ENCODE measurements at places on chromosomes 2 and 18.

GRCh38 chr18:63273222-63273927 is 46.2 kb downstream of the BCL2 start:
- no peak for DNase-seq

GRCh38 chr2:99607861-99608491 is 118.2 kb upstream of the REV1 start:
- DNase-seq: no peak

DNA sequence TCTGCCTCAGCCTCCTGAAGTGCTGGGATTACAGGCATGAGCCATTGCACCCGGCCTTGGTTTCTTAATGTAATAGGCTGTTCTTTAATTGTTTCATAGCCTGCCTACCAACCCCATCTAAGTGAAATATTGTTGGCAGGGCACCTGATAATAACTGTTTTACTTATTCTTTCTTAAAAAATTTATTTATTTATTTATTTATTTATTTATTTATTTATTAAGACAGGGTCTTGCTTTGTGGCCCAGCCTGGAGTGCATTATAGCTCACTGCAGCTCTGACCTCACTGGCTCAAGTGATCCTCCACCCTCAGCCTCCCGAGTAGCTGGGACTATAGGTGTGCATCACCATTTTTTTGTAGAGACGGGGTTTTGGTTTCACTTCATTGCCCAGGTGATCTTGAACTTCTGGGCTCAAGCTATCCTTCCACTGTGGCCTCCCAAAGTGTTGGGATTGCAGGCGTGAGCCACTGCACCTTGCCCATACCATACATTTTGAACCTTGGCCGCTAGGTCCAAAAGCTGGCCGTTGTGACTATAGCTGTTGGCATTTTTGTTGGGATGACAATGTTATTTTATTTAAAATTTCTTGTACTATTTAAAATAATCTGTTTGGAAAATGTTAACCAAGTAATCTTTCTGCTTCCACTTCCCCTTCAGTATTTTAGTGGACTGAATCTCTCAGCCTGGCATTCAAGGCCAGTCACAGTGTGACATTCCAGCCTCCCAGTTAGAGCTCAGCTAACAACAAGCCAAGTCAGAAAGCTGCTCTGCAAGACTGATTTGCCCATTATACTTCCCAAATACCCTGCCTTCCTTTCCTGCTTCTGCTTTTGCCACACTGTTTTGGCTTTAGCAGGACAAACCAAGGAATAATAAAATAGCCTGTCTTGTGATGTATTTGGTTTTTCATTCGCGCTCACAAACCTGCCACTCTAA is 52.4 kb downstream of the BABAM2 start:
- no peak for DNase-seq

DNA sequence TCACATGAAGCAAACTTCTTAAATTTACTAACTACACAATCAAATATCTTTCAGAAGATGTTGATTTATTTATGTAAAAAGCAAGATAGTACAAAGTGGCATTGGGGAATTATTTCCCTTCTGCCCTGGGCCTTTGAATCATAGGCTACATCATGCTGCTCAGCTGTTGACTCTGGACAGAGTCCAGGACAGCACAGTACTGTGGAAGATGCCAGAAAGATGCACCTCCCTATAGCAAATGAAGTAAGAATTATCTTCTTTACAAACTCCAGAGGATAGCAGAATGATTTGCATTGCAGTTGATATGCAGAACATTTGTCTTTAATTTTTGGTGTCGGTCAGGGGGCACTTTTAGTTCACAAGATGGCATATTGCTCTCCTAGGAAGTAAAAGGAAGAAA is 1354.5 kb upstream of the ZEB2 start:
- DNase-seq: no peak

- no peak for DNase-seq
Observed at GRCh38 chr2:15940661-15941480, 521 bp downstream of the MYCN start.

GRCh38 chr2:98698896-98699295 is 32.0 kb downstream of the MGAT4A start:
- no peak for DNase-seq

GRCh38 chr2:158006961-158007719 is 94.5 kb upstream of the UPP2 start:
- no peak for DNase-seq

GRCh38 chr18:58808349-58808748 is 56.3 kb upstream of the ZNF532 start:
- DNase-seq: no peak

GRCh38 chr2:96952976-96953610 is 33.3 kb downstream of the FAM178B start:
- no peak for DNase-seq

DNA sequence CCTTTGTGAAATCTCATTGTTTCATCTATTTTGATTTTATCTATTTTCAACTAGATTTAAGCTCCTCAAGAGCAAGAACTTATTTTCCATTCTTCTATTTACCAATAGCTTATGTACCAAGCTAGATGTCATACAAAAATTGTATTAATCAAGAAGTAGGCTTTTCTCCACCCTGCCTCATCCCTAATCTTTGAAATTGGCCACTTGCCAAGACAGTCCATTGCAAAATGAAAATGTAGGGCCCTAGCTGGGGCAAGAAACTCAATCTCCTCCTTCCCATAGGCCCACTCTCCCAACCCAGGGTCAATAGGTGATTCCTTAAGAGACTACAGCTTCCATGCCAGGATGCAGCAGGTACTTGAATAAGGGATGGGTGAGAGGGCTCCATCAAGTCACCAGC is 39.3 kb upstream of the STPG4 start:
- DNase-seq: no peak

DNA sequence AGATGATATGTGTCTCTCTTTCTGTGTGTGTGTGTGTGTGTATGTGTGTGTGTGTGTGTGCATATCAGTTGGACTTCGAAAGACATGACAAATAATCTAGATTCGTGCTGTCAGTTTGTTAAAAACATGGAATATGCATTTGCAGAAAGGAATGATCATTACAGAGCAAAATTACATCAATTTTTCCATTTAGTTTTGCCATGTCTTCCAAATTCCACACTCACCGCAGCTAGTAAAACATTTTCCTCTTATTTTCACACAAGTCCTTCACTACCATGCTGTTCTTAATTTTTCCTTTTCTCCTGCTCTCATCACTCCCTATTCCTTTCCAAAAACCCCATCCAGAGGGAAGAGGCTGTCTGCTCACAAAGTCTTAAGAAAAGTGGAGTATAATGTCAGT is 1191.4 kb upstream of the SLC39A10 start:
- no peak for DNase-seq

GRCh38 chr2:1256632-1257324 is 156.5 kb upstream of the TPO start:
- DNase-seq: no peak

- no peak for DNase-seq
Observed at GRCh38 chr2:134600208-134600607, 118.6 kb downstream of the TMEM163 start.

GRCh38 chr2:128791120-128791984 is 472.7 kb upstream of the HS6ST1 start:
- DNase-seq: no peak

GRCh38 chr2:121076498-121076820 is 208.5 kb downstream of the TFCP2L1 start:
- DNase-seq: no peak

- peak; percentile 20 for DNase-seq
Observed at GRCh38 chr2:120450196-120450820, 104.4 kb downstream of the INHBB start.

DNA sequence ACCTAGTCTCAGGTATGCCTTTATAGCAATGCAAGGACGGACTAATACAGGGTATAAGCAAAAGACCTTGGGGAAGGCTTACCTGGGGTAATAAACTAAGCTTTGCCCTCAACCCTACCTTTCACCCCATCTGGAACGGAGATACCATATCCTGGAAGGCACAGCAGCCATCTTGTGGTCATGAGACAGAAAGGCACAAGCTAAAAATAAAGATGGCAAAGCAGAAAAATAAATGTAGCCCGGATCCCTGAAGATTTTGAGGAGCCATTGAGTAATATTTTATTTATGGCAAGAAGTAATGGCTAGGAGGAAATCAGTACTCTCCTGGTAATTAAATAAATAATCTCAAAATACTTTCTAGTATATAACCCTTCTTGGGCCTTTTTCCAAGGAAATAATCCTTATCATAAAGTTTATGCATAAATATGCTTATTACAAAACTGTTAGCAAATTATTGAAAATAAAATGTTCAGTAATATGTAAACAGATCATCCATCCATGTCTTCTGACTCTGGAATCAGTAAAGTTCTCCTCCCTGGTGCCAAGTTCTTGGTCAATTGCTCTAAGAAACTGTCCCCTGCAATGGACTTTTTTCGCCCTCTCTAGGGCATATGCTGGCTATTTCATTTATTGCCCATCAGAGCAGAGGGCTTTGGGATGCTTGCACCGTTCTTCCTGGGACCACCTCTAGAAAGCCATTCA is 198.7 kb downstream of the SPP2 start:
- no peak for DNase-seq

DNA sequence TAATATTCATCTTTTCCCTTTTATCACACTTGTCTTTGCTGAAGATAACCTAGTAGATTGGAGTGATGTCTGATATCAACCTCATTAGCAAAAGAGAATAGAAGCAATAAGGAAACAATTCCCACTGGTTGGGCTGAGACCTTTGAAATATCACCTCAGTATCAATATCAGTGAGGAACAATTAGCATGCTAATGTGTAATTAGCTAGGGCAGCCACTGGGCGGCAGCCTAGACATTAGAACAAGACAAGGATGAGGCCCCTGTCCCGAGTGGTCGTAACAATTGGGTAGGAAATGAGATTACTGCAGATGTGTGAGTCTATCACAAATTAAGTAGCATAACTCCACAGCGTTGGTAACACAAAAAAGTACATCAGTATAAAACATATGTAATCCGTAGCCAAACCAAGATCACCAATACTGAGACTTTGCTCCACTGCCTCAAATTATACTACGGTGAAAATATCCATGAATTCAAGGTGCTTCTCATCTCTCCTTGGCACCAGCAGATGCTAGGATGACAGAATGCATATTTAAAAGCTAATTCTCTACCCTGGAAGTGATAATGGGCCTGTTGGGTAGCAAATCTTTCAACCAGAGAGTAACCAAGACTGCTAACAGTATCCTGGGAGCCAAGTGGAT is 99.1 kb downstream of the ALPK2 start:
- peak; percentile 44 for DNase-seq

- no peak for DNase-seq
Observed at GRCh38 chr2:177084607-177085006, 128.0 kb upstream of the HNRNPA3 start.

DNA sequence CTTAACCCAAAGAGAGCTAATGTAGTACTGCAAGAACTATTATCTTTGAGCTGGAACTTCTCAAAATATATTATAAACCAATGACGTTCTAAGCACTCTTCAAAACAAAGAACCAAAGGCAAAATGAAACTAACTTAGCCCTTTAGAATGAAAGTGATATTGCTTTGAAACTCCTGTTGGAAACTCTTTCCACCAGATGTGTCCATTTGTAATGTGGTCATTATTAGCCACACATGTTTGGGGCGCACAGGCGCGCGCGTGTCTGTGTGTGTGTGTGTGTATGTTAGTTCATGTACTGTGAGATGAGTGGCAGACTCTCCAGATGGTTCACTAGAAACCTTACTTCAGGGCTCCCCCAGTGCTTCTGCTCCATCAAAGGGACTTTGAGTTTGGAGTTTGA is 323.4 kb downstream of the BCL11A start:
- no peak for DNase-seq

GRCh38 chr2:18380321-18380720 is 180.1 kb downstream of the RDH14 start:
- DNase-seq: no peak

- no peak for DNase-seq
Observed at GRCh38 chr2:36859366-36859792, 107.0 kb downstream of the STRN start.

GRCh38 chr18:48693625-48694262 is 154.9 kb downstream of the CTIF start:
- no peak for DNase-seq

DNA sequence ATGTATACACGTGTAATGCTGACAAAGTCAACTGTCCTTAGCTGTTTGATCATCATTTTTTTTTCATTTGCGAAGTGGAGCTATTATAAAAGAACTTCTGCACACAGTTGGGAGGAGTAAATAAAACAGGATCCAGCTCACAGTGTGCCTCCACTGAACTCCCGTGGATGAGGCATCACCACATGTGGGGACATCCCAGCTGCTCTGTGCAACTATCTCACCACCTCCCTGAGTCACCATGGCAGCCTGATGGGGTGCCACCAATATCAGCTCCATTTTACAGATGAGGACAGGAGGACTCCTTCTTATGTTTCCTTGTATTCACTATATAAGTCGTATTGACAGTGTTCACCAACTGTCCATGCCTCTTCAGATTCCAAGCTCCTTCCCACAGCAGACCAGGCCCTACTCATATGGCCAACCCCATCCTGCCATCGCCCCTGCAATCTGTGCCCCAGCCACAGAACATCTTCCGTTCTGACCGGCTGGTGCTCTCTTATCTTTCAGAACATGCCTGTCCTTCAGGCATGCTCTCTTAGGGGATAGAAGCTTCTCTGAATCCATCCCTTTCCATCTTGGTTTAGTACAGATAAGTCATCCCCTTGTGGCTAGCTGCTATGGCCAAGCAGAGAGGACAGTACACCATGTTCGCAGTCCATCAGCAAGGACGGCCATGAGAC is 288.1 kb downstream of the RNF144A start:
- DNase-seq: no peak

- DNase-seq: no peak
Observed at GRCh38 chr2:9327873-9328352, 95.4 kb downstream of the ITGB1BP1 start.

- no peak for DNase-seq
Observed at GRCh38 chr2:233838251-233838650, 16.1 kb downstream of the HJURP start.

DNA sequence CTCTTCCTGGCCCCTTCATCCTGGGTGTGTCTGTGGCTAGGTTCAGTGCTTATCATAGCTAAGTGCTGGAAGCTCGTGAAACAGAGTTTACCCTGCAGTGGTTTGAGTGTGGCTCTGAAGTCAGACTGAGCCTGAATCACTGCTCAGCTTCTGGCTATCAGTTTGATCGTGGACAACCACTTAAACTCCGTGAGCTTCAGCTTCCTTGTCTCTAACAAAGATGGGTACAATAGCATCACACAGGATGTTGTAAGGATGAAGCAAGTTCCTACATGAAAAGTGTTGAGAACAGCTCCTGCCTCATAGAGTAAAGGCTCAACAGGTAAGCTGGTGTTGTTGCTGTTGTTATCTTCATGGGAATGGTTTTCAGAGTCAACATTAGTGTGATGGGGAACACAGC is 210.3 kb downstream of the CLIP4 start:
- no peak for DNase-seq

- no peak for DNase-seq
Observed at GRCh38 chr2:905091-905832, 45.4 kb upstream of the SNTG2 start.

DNA sequence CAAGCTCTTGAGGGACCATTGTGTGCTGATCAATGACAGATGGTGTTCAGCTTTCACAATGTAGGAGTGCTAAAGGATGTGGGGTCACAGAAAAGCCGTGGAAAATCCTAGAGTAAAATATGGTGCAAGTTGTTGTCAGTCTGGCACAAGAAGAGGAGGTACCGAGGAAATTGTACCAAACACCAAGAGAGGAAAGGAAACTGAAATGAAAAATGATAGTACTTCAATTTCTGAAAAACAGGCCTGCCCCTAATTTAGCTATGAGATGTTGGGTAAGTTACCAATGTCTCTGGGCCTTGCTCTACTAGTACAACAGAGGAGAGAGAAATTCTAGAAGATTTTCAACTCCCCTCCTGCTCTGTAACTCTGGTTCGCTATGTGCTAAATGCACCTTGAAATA is 78.8 kb upstream of the PELI1 start:
- no peak for DNase-seq
